Stimulated activated CD4-positive, alpha-beta T cell treated with anti-CD3 and anti-CD28 coated beads, Interleukin-2, amount 100 ng/mL, for 24 hours (primary cell): ENCODE measurements at places on chromosomes 11 and 22.

DNA sequence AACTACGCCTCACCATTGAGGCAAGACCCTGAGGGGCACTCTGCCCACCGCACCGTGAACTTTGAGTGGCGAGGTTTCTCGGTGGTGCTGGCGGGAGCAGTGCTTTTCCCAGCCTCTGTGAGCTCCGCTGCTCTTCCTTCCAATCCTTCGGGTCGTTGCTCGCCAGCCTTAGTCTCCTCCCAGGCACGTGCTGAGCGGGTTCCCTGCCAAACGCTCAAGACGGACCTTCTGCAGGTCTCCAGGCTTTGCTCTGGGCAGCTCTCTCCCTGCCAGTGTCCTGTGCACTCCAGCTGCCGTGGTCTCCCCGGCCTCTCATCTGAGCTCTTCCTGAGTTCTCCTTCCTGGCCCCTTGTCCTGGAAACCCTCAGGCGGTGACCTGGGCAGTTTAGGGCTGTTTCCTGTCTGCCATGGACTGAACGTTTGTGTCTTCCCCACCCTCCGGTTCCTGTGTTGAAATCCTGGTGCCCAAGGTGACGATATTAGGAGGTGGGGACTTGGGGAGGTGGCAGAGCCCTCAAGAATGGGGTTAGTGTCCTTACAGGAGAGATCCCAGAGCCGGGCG is 11.2 kb upstream of the MUC6 start:
- no peak for DNase-seq

GRCh38 chr22:37747080-37747714 is 50.3 kb downstream of the TRIOBP start:
- no peak for DNase-seq

GRCh38 chr22:17772249-17772957 is 1.9 kb downstream of the BID start:
- DNase-seq: no peak

GRCh38 chr11:103888541-103888951 is 147.9 kb upstream of the DDI1 start:
- no peak for DNase-seq

DNA sequence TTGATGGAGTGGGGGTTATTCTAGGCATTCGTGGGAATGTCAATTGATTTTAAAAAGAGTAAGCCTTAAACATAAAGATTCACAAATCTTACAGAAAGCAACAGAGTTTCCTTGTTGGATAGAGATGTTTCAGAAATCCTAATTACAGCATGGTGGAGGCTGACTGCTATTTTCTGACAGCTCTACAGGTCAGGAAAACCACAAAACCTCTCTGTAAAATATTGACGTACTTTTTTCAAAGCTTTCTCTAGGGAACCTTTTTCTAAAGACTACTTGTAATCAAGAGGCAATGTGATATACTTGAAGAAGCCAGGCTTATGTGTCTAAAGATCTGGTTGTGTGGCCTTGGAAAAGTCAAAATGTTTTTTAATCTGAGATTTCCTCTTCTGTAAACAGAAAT is 9.1 kb upstream of the OR8B8 start:
- no peak for DNase-seq

DNA sequence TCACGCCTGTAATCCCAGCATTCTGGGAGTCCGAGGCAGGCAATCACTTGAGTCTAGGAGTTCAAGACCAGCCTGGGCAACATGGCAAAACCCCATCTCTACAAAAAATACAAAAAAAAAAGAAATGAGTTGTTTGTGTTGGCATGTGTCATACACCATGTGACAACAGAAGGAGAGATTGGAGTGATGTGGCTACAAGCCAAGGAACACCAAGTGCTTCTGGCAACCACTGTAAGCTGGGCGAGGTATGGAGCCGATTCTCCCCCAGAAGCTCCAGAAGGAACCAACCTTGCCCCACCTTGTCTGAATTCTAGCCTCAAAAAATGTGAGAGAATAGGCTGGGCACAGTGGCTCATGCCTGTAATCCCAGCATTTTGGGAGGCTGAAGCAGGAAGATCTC is 39.1 kb upstream of the SLC35C1 start:
- no peak for DNase-seq

GRCh38 chr11:44747316-44747715 is 20.6 kb downstream of the TSPAN18 start:
- no peak for DNase-seq

- no peak for DNase-seq
These were observed 4.4 kb downstream of the GAS2 start for GRCh38 chr11:22670830-22671229.

- DNase-seq: peak; percentile 45
These were observed 38.0 kb upstream of the TBCEL start for GRCh38 chr11:120985718-120986569.

- no peak for DNase-seq
These were observed 11.1 kb upstream of the PAMR1 start for GRCh38 chr11:35536470-35536869.

DNA sequence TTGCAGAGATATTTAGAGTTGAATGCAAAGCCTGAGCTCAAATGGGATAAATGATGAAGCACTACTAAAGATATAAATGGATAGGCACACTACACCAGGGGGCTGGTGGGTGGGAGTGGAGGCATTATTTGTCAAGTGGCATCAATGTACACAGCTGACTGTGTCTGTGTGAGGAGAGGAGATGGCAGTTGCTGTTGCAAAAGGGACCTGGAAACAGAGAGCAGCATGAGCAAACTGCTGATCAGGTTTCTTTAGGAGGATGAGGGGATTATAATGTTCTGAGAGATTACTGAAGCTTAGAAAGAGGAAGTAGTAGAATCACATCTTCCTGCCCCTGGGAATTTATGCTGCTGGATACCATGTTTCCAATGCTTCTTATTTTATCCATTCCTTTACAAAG is 39.4 kb upstream of the LIN7C start:
- no peak for DNase-seq

DNA sequence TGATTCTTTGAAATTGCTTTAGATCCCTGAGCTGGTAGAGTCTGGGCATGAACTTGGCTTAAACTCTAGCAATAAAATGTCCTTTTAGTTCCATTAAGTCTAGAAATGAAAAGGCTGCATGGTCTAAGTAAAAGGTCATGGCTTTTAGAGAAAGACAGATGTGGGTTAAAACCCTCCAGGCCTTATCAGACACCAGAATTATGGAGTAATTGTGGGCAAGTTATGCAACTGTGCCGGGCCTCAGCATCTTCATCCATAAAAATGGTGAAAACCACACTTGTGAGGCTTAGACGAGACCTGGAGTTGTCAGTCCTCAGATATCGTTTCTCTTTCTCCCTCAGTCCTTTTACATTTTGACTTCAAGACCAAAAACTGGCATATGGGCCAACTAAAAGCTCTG is 597.9 kb upstream of the KIRREL3 start:
- no peak for DNase-seq

GRCh38 chr11:74725701-74726100 is 5.5 kb downstream of the CHRDL2 start:
- no peak for DNase-seq

DNA sequence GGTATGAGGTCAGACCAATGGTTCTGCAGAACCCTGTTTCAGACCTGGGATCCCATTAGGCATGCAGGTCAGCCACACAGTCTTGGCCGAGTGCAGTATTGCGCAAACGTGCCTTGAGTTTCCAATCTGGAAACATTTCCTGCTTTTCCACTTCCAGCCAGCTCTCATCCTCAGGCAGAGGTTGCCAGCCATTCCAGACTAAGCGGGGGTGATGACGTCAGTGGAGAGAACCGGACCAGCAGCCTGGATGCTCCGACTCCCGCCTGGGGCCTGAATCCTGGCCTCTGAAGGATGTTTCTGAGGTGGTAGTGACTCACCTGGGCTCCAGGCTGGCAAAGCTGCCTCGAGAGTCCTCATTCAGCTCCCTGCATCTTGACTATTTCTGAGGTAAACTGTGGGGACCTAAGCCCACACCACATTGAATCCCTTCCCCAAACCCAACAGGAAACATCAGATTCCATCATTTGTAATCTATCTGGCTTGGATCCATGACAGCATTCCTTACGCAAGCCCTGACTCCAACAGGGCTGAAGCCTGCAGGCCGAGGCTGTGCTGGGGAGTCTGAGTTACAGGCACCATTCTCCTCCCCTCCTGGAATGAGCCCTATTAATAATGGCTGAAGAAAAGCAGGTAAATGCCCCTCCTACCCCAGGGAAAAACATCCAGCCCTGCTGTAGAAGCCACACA is 83.0 kb downstream of the ABTB2 start:
- no peak for DNase-seq

GRCh38 chr11:66275396-66275795 is 2.6 kb upstream of the CNIH2 start:
- no peak for DNase-seq

GRCh38 chr11:125874556-125875124 is 12.8 kb upstream of the HYLS1 start:
- DNase-seq: peak; percentile 55

- no peak for DNase-seq
These were observed 28.5 kb downstream of the BTBD10 start for GRCh38 chr11:13434247-13435205.

GRCh38 chr11:66967670-66968425 is 7.3 kb upstream of the C11orf86 start:
- no peak for DNase-seq

DNA sequence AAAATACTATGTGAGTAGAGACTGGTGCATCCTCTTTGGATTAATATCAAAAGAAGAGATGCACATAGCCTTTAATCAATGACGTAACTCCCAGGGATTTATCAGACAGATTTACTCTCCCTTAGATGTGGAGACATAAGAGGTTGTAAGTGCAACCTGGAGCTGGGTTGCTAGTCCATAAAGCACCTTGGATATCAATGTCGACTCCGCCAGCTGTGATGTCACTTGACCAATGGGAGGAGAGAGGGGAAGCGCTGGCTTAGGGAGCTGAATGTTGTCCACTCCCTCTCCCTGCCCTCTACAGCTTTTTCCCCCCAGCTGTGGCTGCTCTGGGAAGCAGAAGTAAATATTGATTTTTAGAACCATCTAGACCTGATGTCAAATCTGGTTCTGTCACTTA is 28.9 kb upstream of the TMEM86A start:
- no peak for DNase-seq

DNA sequence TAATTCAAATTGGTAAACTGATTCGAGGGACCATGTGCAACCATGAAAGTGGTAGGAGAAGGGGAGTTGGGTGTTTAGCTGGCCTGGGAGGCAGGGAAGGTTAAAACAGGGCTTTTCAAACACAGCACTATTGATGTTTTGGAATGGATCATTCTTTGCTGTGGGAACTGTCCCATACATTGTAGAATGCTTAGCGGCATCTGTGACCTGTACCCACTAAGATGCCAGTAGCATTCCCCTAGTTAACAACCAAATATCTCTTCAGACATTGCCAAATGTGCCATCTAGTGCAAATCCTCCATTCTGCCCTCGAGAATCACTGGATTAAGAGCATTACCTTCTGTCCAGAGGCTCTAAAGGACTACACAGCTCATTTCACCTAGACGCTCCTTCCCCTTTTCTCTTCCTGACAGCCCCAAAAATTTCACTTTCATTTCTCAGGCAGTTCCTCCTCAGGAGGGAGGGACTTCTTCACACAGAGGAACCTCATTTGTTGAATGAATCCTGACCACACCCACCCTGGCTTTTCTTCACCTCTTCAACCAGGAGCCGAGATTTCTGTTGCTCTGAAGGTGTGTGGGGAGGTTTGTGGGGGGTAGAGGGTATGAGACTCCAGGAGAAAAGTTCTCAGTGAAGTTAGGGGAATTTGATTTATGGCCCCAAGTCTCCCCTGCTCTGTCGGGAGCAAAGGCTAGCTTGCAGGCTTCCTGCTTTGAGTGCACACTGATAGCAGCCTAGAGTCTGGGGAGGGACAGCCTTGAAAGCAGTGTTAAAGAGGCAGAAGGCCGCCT is at the start of gene TRIM34:
Gene TRIM34, plus strand, starts transcription at position 513 of the 791 bp plus-strand sequence. CDS start 7,331 bp downstream, outside the sequence.
- peak; percentile 64 for DNase-seq

GRCh38 chr11:12362857-12363256 is 14.5 kb upstream of the PARVA start:
- no peak for DNase-seq

DNA sequence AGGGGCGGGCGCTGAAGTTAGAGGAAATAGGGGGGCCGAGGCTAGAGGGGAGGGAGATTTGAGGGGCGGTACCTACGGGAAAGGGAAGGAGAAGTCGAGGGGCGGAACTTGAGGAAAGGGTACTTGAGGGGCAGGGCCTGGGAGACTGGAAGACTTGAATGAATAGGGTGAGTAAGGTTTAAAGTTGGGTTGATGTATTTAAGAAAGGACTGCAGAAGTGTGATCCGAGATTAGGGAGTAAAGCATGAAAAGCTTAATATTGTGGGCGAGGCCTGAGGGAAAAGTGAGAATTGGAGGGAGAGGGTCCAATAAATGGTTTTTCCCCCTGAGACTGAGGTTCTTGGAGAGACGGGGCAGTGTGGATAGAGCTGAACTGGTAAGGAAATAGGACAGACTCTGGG is 723 bp downstream of the HSCB start:
- DNase-seq: no peak

- no peak for DNase-seq
These were observed 8.4 kb downstream of the TSPAN4 start for GRCh38 chr11:850775-851763.

GRCh38 chr11:86537541-86538222 is 134.7 kb downstream of the ME3 start:
- DNase-seq: no peak

DNA sequence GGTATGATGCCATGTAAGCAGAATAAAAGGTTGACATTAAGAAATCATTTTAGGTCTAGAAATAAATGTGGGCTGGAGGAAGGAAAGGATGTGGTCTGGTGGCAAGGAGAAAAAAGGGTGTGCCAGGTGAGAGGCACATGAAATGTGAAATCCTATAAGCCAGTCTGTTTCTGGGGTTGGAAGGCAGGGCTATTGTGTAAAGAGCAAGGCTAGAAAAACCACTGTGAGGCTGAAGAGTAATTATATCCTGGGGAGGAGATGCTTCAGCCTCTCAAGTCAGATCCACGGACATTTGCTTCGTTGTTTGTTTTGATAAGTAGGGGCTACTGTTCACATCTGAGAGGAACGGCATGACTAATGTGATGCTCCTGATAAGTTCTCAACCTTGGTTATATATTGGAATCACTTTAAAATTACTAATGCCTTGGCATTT is 77.5 kb upstream of the CTSC start:
- no peak for DNase-seq

DNA sequence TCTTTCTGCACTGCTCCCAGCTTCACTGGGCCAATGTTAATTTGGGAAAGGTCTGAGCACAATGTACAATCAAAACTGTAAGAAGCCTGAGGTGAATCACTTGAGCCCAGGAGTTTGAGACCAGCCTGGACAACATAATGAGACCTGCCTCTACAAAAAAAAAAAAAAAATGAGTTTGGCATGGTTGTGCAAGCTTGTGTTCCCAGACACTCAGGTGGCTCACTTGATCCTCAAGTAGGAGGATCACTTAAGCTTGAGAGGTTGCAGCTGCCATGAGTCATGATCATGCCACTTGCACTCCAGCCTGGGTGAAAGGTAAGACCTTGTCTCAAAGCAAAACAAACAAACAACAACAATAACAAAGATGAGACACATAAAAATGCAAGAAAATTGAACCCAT is 38.6 kb upstream of the SC5D start:
- no peak for DNase-seq
